ENCODE measurements at places on chromosomes 2 and 18.

DNA sequence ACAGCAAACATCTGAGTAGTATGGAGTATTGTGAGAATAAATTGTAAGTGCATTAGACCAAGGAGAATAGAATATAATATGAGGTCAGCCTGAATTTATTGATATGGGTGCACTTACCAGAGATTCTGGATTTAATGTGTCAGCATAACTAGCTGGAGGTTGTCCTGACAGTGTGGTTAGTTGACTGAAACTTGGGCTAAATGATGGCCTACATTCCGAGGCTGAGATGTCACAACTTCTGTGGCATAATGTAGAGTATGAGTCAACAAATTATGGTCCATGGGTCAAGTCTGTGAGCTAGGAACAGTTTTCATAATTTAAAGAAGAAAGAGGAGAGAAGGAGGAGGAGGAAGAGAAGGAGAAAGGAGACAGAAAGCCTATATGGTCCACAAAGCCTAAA is 127.6 kb downstream of the QPCT start:
- no peak for DNase-seq

DNA sequence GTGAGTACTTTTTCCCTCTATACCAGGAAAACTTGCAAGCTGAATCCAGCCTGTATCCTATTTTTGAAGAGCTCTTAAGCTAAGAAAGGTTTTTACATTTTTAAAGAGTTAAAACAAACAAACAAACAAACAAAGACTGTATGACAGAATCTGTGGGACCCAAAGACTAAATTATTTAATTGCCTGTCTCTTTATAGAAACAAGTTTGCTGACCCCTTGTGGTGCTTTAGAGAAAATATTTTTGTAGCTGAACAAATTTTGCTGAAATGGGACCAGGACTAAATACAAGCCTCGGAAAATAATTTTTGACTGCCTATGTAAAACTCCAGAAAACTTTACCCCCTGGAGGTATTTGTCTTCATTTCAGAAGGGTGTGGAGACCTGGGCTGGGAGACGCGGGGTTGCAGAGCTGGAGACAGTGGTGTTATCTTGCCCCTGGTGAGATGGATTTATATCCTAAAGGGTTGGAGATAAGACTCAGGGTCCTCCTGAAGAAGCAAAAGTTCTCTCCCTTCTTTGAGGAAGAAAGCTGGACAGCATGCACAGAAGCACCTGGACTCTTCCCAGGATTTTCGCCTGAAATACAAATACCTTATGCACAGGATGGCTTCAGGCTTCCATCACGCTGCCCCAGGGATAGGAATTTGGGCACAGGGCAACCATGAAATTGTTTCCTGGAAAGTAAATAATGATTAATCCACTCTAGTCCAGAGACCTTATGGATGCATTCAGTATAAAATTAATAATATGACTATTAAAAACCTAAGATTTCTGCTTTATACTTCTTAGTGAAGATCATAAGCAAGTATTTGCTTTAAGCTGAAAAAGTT is 54.3 kb downstream of the TMX3 start:
- no peak for DNase-seq

DNA sequence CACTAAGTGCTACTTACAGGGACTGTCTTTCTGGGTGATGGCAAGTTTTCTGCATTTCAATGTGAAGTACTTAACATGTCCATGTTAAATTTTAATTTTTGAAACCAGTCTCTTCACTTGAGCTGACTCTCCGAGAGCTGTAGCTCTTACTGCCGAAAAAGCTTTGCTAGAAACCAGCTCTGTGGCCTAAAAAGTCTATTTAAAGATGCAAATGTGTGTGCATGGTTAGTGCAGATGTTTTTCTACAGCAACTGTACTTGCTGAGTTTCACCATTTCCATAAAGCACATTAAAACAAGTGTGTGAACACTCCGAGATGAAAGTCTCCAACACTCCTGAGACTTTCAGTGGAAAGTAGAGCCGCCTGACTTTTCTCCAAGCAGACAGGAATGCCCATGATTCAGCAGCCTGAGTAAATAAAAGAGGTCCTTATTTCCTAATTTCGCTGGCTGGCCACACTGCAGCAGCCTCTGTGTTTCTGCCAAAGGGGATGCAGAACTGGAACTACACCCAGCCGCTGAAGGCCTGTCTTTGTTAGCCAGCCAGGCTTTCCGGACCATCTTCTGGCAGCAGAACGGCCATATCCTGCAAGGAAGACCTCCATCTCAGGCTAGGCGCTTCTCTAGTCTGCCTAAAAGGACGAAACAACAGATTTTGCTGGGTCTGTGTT is 121.2 kb downstream of the ZNF521 start:
- peak; percentile 75 for DNase-seq

DNA sequence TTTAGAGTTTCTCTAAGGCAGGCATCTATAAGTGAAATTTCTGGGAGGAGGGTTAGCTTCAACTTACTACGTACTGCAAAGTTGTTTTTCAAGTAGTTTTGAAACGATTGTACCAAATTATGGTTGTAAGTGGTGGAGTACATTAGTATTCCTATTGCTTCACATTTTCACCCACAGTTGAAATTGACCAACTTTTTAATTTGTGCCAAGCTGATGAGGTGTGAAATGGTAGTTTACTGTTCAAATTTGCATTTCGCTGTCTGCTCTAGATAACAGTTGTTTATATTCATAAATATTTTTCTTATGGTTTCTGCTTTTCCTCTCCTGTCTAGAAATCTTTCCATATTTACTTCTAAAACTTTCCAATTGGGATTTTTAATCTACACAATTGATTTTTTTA is 18.6 kb downstream of the NPC1 start:
- DNase-seq = no peak

DNA sequence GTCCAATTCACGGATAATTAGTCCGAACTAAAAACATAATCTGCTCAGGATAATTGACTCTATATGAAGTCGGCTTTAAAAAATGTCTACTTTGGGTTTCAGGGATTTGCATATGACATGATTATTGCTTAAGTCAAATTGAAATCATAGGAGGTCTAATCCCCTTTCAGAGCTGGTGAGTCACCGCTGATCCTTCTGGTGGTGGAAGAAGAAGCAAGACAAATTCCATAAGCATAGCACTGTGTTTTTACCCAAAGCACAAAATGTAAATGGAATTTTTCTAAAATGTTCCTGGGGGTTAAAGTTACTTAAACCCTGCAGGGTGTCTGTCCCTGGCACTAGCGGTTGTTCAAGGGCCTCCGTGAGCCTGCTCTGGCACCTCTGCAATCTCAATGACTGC is 460.2 kb downstream of the LRATD1 start:
- no peak for DNase-seq

DNA sequence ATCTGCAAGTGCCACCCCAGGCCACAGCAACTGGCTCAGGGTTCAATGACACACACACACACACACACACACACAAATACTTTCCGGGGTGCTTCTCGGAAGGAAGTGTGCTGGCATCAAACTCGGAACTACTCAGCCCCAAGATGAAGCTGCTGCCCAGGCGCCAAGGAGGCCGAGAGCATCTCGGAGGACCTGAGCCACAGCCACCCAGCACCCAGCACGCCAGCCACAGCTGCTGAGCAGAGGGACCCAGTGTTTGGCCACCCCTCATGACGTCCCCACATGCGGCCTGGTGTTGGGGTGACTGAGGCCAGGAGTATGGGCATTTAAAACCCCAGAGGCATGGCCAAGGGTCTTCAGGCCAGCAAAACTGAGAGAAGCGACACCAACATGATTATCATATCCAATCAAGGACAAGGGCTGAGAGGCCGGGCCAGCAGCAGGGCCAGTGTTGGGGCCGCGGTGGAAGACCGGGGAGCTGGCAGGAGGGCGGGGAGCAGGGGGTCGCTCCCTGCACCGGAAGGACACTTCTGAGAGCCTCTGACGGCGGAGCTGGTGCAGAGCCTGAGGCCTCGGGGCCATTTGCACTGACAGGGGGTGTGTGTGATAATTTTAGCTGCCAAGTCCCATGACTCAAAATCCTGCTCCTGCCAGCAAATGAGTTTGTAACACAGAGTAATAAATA is 61.8 kb downstream of the BIN1 start:
- DNase-seq = no peak

DNA sequence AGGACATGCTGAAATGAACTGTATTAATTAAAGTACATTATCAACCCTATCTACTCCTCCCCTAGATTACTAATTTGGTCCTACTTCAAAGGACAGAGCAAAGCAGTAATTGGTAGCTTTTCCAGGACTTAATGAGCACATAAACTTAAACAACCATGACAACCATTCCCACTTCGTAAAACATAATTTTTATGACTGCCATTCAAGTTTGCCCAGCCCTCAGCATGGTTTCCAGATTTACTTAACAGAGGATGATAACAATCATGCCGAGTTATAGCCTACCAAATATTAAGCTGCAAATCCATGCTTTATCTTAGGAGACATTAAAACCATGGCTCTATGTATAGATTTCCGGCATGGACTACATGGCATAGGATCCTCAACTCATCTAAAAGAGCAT is 401.1 kb upstream of the CHAC2 start:
- no peak for DNase-seq

- no peak for DNase-seq
Observed at GRCh38 chr2:238378230-238379095, 48.3 kb upstream of the ASB1 start.

GRCh38 chr2:133362061-133362476 is 206.2 kb downstream of the NCKAP5 start:
- DNase-seq = no peak

- no peak for DNase-seq
Observed at GRCh38 chr18:37717098-37717497, 151.5 kb upstream of the CELF4 start.

GRCh38 chr18:1732143-1732542 is 827.5 kb downstream of the ADCYAP1 start:
- DNase-seq = no peak

DNA sequence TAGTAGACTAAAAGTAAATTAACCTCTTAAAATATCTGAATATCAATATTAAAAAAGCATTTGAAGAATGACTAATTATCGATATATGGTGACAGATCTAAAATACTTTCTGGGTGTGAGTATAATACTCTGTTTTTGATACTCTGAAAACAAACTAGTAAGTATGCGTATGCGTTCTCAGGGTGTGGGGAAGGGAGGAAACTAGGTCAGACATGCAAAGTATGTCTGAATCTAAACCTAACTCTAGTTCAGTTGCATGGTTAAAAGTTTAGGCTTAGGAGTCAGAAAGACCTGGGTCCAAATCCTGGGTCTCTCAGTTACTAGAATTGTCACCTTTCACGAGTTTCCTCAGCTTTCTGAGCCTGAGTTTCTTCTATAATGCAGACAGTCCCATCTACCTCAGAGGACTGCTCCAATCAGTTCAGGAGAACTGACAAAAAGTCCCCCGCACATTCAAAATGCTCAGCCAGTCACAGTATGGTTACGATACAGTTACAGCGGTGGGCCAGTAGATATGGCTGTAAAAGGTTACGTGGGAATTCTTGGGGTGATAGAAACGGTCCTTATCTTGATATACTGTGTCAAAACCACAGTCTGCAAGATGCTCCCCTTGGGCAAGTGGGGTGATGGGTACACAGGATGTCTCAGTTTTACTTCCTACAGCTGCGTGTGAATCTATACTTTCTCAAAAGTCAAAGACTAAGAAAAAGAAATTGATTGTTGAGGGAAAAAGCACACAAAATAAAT is 29.2 kb downstream of the UNC50 start:
- DNase-seq = no peak

DNA sequence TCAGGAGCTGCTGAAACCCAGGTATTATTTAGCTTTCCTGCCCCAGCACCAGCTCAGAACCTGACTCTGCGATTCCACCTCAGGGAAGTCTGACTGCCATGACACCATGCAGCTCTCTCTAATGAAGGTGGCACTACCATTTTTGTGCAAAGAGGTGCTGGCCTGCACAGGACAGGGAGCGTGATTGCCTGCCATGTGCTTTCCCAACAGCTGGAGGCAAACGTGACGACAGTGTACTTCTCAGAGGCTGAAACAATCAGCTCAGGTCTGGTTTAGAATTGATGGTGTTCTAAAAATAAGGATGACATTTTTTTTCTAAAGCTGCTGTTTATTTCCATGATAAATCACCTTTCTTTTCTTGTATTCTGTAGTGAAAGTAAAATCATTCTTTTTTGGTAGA is 75.2 kb upstream of the TTC39C start:
- DNase-seq = no peak

DNA sequence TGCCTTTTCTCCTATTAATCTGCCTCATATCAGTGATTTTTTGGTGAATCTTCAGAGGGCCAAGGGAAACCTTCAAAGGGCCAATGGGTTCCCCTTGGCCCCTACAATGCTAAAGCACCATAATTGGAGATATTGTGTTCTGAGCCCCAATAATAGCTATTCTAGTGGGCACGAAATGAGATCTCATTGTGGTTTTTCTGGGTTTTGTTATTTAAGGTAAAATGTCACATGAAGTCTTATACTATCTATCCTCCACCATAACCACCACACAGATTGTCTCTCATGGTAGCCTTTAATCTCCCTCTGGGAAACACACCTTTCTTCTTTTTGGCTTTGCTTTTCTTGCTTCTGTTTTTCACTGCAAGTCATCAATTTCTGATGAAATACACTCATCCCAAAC is 152.8 kb downstream of the B3GNT2 start:
- DNase-seq = no peak

Data from dorsolateral prefrontal cortex (tissue), 122 donors.